ENCODE measurements at places on chromosomes 6 and 20. TPM values are rescaled to one million over a fixed set of nuclear protein-coding genes. Genes with fewer than 3 reads are reported as not detected.

Gene RBM39
- total RNA-seq = 510 TPM

DNA sequence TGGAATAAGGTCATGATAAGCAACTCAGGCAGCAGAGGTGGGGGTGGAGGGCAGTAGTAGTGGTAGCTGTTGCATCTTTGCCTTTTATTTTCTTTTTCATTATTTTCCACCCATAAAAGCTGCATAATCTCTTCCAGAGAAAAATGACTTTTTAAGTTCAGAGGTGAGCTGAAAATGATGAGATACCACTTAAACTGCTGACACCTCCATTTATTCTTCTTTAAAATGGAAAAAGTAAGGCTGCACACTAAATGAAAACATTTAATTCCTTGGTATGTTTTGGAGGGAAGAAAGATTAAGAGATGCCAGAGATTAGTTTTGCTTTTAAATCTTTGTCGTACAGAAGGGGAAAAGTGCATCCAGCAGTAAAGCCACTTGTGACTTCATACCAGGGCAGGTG lies 97.2 kb downstream of the ADTRP start:
- no peak for DNase-seq

DNA sequence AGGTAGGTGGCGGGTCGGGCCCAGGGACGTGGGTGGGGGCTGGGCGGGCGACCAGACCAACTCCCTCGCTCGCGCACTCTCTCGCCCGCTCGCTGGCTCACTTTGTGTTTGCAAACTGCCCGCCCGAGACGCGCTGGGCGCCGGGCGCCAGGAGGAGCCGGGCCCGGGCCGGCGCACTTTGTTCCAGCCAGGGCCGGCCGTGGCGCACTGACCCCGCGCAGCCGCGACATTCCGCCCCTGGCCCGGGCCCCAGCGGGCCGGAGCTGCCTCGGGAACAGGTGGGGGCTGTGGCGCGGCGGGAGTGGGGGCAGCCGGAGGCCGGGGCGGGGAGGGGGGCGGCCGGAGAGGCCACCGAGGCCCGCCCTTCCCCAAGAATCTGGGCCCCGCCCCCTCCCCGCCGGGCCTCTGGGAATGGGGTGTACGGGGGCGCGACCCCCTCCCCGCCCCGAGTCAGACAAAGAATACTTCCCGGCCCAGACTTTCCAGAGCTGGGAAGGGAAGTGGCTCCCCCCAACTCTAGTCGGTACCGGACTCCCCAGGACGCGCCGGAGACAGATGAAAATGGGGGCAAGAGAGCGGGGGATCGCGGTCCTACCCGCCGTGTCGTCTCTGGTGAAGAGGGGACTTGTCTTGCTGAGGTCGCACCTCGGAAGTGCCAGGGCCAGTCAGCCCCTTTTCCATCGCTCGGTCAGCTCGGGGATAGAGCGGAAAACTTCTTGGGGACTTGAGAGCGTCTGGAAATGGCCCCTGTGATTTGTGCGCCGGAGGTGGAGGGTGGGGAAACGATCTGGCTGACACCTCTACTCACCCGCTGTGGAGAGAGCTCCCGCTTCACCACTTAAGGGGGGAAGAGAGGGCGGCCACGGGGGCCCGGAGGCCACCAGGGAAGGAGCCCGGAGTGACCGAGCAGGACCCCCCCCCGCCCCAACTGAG lies 951 bp downstream of the FOXP4 start:
- DNase-seq = peak; percentile 33

Gene OR12D2
- total RNA-seq = not detected

Gene IMPG1
- not detected for total RNA-seq

DNA sequence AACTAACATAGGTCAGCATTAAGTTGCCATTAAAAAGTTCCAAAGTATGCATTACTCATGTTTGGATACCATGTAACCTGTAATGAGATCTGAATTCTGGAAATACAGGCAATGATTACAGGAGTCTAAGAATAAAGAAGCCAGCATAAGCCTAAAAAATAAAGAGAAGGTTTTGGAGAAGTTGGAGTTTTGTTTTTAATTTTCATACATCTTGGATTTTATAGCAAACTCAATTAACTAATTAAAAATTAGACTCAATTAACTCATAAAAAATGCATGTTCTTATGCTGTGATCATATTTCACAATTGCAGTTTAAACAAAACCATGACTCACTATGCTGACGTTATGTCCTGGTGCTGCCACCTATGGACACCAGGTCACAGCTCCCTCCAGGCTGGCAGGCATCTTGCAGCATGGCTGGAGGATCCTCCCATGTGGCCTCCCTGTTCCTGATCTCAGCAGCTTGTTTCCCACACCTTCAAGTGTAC lies 648.8 kb upstream of the AGPAT4 start:
- no peak for DNase-seq

DNA sequence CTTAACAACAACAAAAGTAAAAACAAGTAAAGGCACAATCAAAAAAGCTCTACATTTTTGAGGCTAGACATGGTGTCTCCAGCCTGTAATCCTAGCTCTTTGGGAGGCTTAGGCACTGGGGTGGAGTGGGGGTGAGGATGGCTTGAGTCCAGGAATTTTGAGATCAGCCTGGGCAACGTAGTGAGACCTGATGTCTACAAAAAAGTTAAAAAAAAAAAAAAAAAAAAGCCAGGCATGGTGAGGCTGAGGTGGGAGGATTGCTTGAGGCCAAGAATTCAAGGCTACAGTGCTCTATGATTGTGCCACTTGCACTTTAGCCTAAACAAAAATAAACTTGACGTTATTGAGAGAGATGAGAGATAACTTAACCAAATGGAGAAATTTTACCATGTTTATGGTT lies 60.1 kb downstream of the QKI start:
- DNase-seq = no peak

Gene OR2J3
- total RNA-seq = not detected

DNA sequence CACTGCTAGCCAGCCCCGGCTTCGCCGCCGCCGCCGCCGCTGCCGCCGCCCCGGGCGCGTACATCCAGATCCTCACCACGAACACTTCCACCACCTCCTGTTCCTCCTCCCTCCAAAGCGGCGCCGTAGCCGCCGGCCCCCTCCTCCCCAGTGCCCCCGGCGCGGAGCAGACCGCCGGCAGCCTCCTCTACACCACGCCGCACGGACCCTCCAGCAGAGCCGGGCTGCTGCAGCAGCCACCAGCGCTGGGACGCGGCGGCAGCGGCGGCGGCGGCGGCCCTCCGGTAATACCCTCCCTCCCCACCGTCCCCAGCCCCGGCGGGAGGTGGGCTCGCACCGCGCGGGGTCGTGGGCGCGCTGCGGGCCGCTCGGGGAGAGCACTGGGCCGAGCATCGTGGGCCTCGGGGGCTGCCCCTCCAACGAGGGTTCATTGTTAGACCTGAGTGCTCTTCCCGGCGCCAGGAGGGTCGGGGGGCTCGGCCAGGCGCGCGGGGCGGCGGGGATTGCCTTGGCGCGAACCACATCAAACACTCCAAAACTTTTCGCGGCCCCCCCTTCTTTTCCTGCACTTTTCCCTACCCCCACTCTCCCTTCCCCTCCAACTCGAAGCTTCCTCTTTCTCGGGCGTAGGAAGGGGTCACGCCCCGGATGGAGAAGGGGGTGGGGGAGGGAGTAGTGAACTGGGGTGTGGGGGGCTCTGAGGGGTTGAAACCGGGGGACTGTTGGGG lies 827 bp downstream of the E2F3 start:
- no peak for DNase-seq

DNA sequence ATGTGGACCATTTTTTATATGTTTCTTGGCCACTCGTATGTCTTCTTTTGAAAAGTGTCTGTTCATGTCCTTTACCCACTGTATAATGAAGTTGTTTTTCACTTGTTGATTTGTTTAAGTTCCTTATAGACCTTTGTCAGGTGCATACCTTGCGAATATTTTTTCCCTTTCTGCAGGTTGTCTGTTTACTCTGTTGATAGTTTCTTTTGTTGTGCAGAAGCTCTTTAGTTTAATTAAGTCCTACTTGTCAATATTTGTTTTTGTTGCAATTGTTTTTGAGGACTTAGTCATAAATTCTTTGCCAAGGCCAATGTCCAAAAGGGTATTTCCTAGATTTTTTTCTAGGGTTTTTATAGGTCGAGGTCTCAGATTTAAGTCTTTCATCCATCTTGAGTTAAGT lies 66.2 kb downstream of the UNC5CL start:
- no peak for DNase-seq

DNA sequence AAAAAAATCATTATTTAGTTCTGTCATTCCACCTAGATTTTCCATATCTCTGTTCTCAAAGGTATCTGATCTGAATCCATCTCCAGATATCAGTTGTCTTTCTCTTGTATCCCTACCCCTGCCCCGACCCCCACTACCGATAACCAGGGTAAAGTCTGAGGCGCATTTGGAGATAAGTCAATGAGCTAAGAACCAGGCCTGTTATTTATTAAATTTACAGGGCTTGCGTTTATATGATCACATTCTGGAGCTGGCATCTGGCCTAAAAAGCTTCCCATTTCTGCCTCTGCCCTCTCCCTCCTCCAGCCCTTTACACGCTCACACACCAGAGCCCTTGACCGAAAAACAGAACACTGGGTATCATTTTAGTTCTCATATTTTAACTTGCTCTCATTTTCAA lies 144.7 kb downstream of the ALDH8A1 start:
- DNase-seq = no peak

GRCh38 chr20:14745830-14746229 lies 408.4 kb upstream of the FLRT3 start:
- DNase-seq = no peak

Gene FKBP5
- total RNA-seq = 5.3 TPM

Gene PLA2G7
- total RNA-seq = not detected

- DNase-seq = peak; percentile 67
These were observed 188.0 kb upstream of the TAB2 start for GRCh38 chr6:149129371-149130077.

Gene FAM209B
- not detected for total RNA-seq

DNA sequence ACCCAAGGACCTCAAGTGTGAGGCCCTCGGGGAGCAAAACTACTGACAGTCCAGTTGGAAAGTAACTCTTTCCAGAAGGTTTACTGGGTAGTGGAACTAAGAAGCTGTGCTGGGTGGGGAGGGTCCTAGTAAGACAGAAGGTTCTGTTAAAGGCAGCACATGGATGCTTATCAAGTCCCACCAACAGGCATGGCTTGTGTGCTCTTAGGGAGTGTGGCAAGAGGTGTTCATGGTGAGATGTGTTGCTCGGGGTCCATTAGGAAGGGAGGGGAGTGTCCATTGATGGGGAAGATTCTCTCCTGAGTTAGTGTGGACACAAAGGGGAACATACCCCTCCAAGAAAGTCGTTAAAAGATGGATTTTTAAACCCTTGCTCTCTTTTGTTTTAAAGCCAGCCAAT lies 120.6 kb downstream of the LY86 start:
- DNase-seq = no peak

Gene GHRH
- total RNA-seq = not detected

Gene GINM1
- 87.9 TPM for total RNA-seq

- DNase-seq = peak; percentile 97
These were observed 92.1 kb downstream of the FYN start for GRCh38 chr6:111781041-111781708.

Gene DEFB132
- not detected for total RNA-seq

GRCh38 chr6:55260181-55260580 lies 67.1 kb upstream of the GFRAL start:
- DNase-seq = no peak

GRCh38 chr6:55137929-55138693 lies 36.2 kb upstream of the HCRTR2 start:
- DNase-seq = no peak

GRCh38 chr6:20946022-20946421 lies 411.8 kb downstream of the CDKAL1 start:
- peak; percentile 13 for DNase-seq

Gene TFAP2B
- under 0.01 TPM for total RNA-seq

Gene GJA10
- not detected for total RNA-seq

Gene GRM1
- total RNA-seq = under 0.01 TPM

GRCh38 chr6:71509191-71510005 lies 220.8 kb downstream of the OGFRL1 start:
- no peak for DNase-seq

- DNase-seq = no peak
These were observed 26.7 kb upstream of the FOXF2 start for GRCh38 chr6:1362643-1363042.

GRCh38 chr6:129113637-129114036 lies 230.7 kb downstream of the LAMA2 start:
- DNase-seq = no peak

DNA sequence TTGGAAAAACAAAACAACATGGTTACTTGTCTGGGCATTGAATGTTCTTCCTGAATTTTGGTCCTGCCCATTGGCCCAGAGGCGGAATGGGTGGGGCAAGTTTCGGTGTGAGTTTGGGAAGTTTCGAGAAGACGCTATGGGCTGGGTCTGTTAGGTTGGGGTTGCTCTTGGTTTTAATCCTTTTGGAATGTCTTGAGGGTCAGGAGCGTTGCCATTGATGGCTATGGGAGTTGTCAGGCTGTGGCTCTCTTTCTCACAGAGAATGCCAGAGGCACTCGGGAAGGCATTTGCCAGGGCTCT lies 135.0 kb downstream of the LRRC1 start:
- DNase-seq = no peak

- no peak for DNase-seq
These were observed 46.3 kb upstream of the CDH4 start for GRCh38 chr20:61205769-61206168.

GRCh38 chr6:166598441-166599138 lies 12.1 kb upstream of the RAMACL start:
- DNase-seq = peak; percentile 96

- DNase-seq = peak; percentile 47
These were observed 655 bp upstream of the NDUFAF4 start for GRCh38 chr6:96898241-96898851.

Gene SULF2
- total RNA-seq = 1.9 TPM

GRCh38 chr6:4747588-4747987 lies 28.6 kb upstream of the CDYL start:
- DNase-seq = no peak

Gene LY6G6C
- not detected for total RNA-seq

DNA sequence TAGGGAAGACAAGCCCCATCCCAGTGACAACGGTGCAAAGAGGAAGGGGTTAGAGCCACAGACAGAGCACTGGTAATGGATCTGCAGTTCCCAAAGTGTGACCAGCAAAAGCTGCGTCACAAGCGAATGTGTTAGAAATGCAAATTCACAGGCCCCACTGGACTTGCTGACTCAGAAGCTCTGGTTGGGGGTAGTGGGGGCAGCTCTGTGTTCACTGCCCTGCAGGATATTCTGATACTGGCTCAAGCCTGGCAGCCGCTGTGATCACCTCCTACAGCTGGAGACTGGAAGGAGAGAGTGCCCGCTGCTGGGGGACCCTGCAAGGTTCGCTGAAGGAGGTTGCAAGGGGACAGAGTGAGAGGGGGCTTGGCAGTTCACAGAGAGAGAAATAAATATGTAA lies 179.7 kb upstream of the CDH4 start:
- no peak for DNase-seq

DNA sequence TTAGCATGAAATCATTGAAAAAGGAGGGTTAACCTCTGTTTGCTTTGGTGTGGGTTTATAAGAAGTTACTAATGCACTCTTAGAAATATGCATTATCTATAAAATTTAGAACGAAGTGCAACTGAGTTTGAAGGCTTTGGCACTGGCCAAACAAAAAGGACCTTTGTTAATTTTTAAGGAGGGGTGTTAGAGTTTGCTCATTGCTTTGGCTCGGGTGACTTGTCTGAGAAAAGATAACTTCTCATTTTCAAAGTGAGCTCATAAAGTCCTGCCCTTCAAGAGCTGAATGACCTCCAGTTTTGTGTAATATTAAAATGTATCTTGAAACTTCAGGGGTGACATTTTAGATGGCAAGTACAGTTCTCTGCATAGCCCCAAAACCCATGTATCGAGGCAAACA lies 25.9 kb downstream of the NEDD9 start:
- DNase-seq = peak; percentile 21

Gene COL21A1
- total RNA-seq = 29.5 TPM

GRCh38 chr6:11460001-11460668 lies 77.4 kb upstream of the TMEM170B start:
- peak; percentile 21 for DNase-seq

Data from fibroblast of the aortic adventitia (primary cell).